ENCODE measurements at places on chromosomes 12 and 14.

- H3K36me3 ChIP-seq = no peaks in the 10 kb centered on the region
- no peak for DNase-seq
- H3K4me1 ChIP-seq = no peaks in the 10 kb centered on the region
- H3K27ac ChIP-seq = no peak overlapping the region
- no peak overlapping the region for H3K4me3 ChIP-seq
Measured at GRCh38 chr14:54267172-54267571, 129.6 kb upstream of the CDKN3 start.

DNA sequence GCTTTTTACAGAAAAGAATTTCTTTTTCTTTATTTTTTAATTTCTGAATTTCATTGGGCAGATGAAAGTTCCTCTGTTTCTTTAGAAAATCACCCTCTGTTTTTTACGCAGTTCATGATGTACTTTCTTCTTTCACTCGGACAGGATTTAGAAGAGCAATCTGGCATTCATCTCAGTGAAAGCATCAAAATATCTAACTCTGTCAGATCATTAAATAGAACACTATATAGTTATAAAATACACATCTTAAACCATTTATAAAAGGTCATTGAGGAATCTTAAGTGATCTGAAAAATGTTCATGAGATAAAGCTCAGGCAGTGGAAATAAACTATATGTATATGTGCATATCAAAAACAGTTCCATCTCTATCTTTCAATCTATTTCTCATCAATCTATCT is 3.9 kb downstream of the IFNG-AS1 start:
- DNase-seq = no peak
- no peaks in the 10 kb centered on the region for H3K36me3 ChIP-seq
- no peak overlapping the region for H3K27ac ChIP-seq
- no peak overlapping the region for H3K4me3 ChIP-seq
- H3K27me3 ChIP-seq = no peaks in the 10 kb centered on the region

- DNase-seq = no peak
- no peaks in the 10 kb centered on the region for H3K4me1 ChIP-seq
- no peak overlapping the region for H3K27ac ChIP-seq
- H3K4me3 ChIP-seq = no peak overlapping the region
Measured at GRCh38 chr14:57846596-57846995, 19.3 kb downstream of the SLC35F4 start.

DNA sequence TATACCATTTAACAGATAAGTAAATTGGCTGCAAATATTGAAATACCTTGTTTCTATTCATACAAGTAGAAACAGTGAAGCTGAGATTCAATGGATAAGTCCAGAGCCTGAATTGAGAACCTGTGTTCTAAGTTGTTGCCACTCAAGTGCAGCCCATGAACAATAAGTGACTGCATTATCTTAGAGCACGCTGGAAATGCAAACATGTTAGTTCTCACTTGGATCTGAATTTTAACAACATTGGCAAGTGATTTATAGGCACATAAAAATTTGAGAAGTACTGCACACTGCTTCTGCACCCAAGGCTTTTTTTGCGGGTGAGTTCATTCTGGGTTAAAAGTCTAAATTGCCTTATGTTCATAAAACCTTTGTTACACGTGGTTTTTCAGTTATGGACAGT is 484.3 kb downstream of the NAV3 start:
- H3K4me1 ChIP-seq = peaks cover 19% of the 10 kb centered on the region
- H3K36me3 ChIP-seq = no peaks in the 10 kb centered on the region
- no peaks in the 10 kb centered on the region for H3K27me3 ChIP-seq
- DNase-seq = no peak

- no peak for DNase-seq
- no peak overlapping the region for H3K4me3 ChIP-seq
- H3K36me3 ChIP-seq = peaks cover 32% of the 10 kb centered on the region
Measured at GRCh38 chr12:111494676-111495075, 89.0 kb downstream of the SH2B3 start.

GRCh38 chr12:7832059-7832696 is 40.5 kb downstream of the SLC2A14 start:
- no peak overlapping the region for H3K4me3 ChIP-seq
- peak; percentile 34 for DNase-seq
- no peaks in the 10 kb centered on the region for H3K27me3 ChIP-seq
- H3K27ac ChIP-seq = peak overlapping the region; percentile 72
- H3K4me1 ChIP-seq = peaks cover 30% of the 10 kb centered on the region

GRCh38 chr12:92466391-92467305 is 236.1 kb upstream of the PLEKHG7 start:
- H3K4me1 ChIP-seq = peaks cover 58% of the 10 kb centered on the region
- no peaks in the 10 kb centered on the region for H3K36me3 ChIP-seq
- DNase-seq = peak; percentile 15
- H3K27me3 ChIP-seq = no peaks in the 10 kb centered on the region
- H3K4me3 ChIP-seq = peak overlapping the region; percentile 10
- peak overlapping the region; percentile 94 for H3K27ac ChIP-seq

GRCh38 chr14:84520711-84521338 is 1009.1 kb upstream of the FLRT2 start:
- DNase-seq = no peak
- no peaks in the 10 kb centered on the region for H3K4me1 ChIP-seq
- H3K4me3 ChIP-seq = no peak overlapping the region
- no peaks in the 10 kb centered on the region for H3K36me3 ChIP-seq

DNA sequence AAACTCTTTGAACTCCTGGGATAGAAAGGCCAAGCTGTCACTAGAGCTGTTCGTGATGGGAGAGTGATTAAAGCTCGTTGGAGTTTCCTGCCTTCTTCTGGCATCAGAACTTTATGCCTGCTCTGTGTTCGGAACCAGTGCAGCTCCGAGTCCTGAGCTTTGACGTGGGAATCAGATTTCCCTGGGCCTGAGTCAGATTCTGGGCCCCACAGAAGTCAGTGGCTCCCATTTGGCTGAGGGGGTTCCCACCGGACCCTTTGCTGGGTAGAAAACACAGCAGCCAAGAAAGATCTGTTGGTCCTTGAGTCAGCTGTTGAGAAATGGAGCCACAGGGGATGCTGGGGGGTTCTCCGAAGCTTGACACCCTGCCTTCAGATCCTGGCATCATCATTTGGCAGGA is 238.0 kb downstream of the CHST11 start:
- no peak overlapping the region for H3K27ac ChIP-seq
- no peak for DNase-seq
- H3K36me3 ChIP-seq = peaks cover 16% of the 10 kb centered on the region
- peaks cover 25% of the 10 kb centered on the region for H3K4me1 ChIP-seq
- no peak overlapping the region for H3K4me3 ChIP-seq

DNA sequence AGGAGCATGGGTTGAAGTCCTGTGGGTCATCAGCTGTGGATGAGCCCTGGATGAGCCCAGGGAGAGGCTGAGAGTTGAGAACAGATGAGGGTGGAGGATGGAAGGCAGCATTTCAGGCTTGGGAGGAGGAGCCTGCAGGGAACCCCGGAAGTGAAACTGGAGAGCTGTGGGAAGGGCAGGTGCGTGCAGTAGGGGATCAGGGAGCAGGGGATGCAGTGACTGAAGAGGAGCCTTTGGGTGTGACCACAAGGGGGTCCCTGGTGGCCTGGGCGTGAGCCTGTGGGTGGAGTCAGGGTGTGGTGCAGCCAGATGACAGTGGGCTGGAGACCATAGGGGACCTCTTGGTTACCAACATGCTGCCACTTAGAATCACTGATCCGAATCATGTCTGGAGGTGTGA is 115.5 kb downstream of the PAPOLA start:
- no peak overlapping the region for H3K27ac ChIP-seq
- DNase-seq = no peak
- peaks cover 10% of the 10 kb centered on the region for H3K4me1 ChIP-seq
- H3K27me3 ChIP-seq = no peaks in the 10 kb centered on the region
- H3K36me3 ChIP-seq = no peaks in the 10 kb centered on the region

- no peak overlapping the region for H3K27ac ChIP-seq
- H3K27me3 ChIP-seq = peaks cover 41% of the 10 kb centered on the region
- peaks cover 8% of the 10 kb centered on the region for H3K4me1 ChIP-seq
- DNase-seq = peak; percentile 85
- peak overlapping the region; percentile 91 for H3K4me3 ChIP-seq
Measured at GRCh38 chr14:80954687-80955299, 628 bp upstream of the TSHR start.

DNA sequence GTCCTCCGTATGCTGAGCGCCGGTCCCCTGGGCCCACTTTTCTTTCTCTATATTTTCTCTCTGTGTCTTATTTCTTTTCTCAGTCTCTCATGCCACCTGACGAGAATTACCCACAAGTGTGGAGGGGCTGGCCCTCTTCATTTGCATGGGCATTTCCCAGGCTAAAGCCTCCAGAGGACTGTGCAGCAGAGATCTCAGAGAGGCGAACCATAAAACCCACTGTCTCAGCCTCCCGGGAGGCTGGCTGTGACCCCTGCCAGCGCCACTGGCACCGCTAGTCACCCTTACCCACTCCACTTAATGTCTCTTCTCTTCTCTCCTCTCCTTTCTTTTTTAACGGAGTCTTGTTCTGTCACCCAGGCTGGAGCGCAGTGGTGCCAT is 7.1 kb upstream of the SERPINA9 start:
- H3K4me1 ChIP-seq = peaks cover 19% of the 10 kb centered on the region
- H3K4me3 ChIP-seq = no peak overlapping the region
- no peak overlapping the region for H3K27ac ChIP-seq

- no peak for DNase-seq
- no peak overlapping the region for H3K27ac ChIP-seq
- H3K27me3 ChIP-seq = no peaks in the 10 kb centered on the region
Measured at GRCh38 chr14:53472306-53472705, 319.2 kb upstream of the DDHD1 start.

DNA sequence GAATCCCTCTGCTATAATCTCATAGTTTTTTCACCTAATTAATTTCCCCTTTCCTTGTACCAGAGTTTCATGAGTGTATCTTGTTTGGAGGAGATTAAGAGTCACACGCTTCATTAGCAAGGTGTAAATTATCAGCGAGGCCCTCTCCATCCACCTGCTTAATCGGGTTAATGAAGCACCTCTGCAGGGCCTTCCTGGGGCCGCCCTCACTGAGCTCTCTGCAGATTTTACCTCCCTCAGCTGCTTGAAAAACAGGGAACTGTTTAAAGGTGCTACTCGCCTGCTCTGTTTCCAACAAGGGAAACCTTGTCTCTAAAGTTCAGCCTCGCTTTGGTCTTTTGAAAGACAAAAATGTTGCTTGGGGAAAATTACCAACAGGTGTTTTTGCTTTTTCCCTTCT is 35.8 kb downstream of the OTX2 start:
- no peak overlapping the region for H3K27ac ChIP-seq
- no peak for DNase-seq
- peaks cover 7% of the 10 kb centered on the region for H3K4me1 ChIP-seq
- H3K27me3 ChIP-seq = no peaks in the 10 kb centered on the region

DNA sequence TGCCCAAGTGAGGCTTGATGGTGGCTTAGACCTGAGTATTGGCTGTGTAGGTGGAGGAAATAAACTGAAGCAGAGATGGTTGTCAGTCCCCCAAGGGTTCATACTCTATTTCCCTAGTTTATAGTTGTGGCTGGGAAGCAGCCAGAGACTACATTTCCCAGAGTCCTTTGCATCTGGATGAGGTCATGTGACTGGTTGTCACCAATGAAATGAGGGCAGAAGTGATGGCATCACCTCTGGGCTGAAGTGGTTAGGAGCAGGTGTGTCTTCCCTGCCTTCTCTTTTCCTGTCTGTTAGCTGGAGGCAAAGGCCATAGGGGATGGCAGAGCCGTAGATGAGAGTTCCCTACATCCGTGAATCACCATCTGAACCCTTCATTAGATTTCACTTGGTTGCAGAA is 16.3 kb upstream of the NOS1 start:
- peaks cover 14% of the 10 kb centered on the region for H3K27me3 ChIP-seq
- no peak overlapping the region for H3K4me3 ChIP-seq
- peaks cover 18% of the 10 kb centered on the region for H3K36me3 ChIP-seq
- peaks cover 7% of the 10 kb centered on the region for H3K4me1 ChIP-seq
- no peak for DNase-seq

- H3K4me1 ChIP-seq = peaks cover 21% of the 10 kb centered on the region
- no peak overlapping the region for H3K27ac ChIP-seq
- H3K4me3 ChIP-seq = no peak overlapping the region
- no peak for DNase-seq
Measured at GRCh38 chr12:90979951-90980350, 24.8 kb downstream of the EPYC start.

- H3K4me3 ChIP-seq = no peak overlapping the region
- DNase-seq = no peak
- H3K27me3 ChIP-seq = no peaks in the 10 kb centered on the region
- H3K27ac ChIP-seq = no peak overlapping the region
- peaks cover 39% of the 10 kb centered on the region for H3K4me1 ChIP-seq
Measured at GRCh38 chr14:35338731-35339405, 46.7 kb downstream of the PSMA6 start.

DNA sequence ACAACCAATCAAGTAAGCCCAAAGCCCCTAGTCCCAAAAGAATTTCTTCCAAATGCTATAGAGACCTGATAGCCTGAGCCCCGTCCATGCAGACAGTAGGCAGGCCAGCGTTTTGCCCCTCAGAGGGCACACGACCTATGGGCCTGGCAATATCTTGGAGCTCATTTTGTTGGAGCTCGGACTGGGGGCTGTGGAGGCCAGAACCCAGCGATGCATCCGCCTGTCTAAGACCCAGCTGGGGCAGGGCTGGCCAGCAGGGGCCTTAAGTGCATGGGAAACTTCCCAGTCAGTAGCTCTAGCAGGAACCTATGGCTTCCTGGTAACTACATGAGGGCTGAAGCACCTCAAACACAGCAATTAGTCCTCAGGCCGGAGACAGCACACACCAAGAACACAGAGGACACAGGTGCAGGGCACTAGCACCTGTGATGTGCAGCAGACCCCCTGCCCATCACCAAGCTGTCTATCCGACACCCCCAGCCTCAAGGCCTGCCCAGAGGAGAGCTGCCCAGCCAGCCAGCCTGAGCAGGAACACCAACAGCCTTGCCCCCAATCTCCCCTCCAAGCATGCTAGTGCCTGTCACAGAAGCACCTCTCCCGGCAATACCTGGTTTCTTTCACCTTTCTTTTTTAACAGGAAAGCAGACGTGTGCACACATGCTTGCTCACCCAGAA is 50.8 kb downstream of the ARL6IP4 start:
- no peak overlapping the region for H3K4me3 ChIP-seq
- H3K27me3 ChIP-seq = no peaks in the 10 kb centered on the region
- DNase-seq = no peak
- H3K4me1 ChIP-seq = 0 out of 2 replicates have a peak, but pooled peaks cover 5% of the 10 kb centered on the region

DNA sequence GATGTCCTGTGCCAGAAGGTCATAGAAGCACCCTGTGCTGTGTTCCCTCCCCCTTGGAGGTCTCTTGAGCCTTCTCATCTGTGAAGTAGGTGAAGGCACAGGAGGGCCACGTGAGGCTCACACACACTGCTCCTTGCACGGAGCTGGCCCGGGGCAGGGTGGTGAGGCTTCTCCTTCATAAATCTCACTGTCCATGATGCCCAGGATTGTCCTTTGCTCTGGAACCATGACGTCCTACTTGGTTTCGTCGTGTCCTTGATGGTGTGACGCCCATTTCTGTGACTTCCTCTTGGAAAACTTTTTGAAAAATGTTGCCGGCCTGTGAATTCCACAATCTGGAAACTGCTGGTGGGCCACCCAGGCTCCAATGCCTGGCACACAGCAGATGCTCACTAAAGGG is 34.4 kb downstream of the SH2B3 start:
- peaks cover 36% of the 10 kb centered on the region for H3K4me1 ChIP-seq
- no peak overlapping the region for H3K4me3 ChIP-seq
- no peak for DNase-seq
- peaks cover 3% of the 10 kb centered on the region for H3K36me3 ChIP-seq

GRCh38 chr12:3611860-3612703 is 121.1 kb downstream of the PRMT8 start:
- H3K4me1 ChIP-seq = peaks cover 12% of the 10 kb centered on the region
- H3K27ac ChIP-seq = no peak overlapping the region
- peaks cover 4% of the 10 kb centered on the region for H3K27me3 ChIP-seq
- no peak overlapping the region for H3K4me3 ChIP-seq

GRCh38 chr12:49098035-49098451 is 3.4 kb upstream of the DHH start:
- H3K27ac ChIP-seq = no peak overlapping the region
- DNase-seq = peak; percentile 87
- no peak overlapping the region for H3K4me3 ChIP-seq
- H3K27me3 ChIP-seq = peaks cover 29% of the 10 kb centered on the region
- H3K36me3 ChIP-seq = peaks cover 29% of the 10 kb centered on the region
